Activated CD8-positive, alpha-beta memory T cell treated with anti-CD3 and anti-CD28 coated beads, Interleukin-2, amount 10 ng/mL, durations not matched to agents 7 days and 5 days (primary cell): ENCODE measurements at places on chromosomes 13 and 19. TPM values are rescaled to one million over a fixed set of nuclear protein-coding genes. Genes with fewer than 3 reads are reported as not detected.

DNA sequence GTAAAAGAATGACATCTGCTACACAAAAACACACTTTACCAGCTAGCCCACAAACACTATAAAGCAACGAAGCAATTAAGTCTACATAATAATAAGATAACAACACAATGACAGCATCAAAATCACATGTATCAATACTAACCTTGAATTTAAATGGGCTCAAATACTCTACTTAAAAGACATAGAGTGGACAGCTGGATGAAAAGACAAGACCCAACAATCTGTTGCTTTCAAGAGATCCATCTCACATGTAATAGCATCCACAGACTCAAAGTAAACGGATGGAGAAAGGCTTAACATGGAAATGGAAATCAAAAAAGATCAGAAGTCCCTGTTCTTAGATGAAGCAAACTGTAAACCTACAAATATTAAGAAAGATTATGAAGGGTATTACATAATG, 2175.9 kb downstream of the PCDH9 start:
- H3K4me3 ChIP-seq: no peak overlapping the region
- H3K36me3 ChIP-seq: no peaks in the 10 kb centered on the region
- H3K4me1 ChIP-seq: no peaks in the 10 kb centered on the region

DNA sequence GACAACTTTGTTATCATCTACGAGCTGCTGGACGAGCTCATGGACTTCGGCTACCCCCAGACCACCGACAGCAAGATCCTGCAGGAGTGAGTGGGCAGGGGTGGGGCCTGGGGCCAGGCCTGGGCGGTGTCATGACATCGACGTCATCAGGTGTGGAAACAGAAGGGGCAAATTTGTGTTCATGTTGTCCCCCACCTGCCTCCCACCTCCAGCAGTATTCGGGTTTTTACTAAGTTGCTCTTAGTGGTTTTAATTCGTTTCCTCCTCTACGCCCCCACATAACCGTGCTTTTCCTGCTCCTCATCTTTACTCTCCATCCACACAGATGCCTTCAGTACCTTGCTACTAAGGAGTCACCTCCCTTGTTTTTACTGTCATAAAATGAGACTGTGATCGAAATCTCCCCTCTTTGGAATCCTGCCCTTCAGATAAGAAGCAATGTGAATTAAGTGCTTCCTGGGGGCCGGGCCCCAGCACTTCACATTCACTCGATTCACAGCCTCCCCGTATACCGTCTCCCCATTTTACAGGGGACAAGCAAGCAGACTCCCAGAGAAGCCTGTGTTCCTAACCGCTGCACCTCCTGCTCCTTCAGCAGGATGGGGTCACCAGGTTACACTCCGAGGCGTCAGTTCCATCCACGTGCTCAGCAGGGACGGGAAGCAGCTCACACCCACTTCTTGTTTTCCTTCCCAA, 10.5 kb downstream of the AP1M1 start:
- peak overlapping the region; percentile 6 for H3K27ac ChIP-seq
- H3K36me3 ChIP-seq: peaks cover 62% of the 10 kb centered on the region

- H3K27me3 ChIP-seq: no peaks in the 10 kb centered on the region
- no peak overlapping the region for H3K27ac ChIP-seq
- DNase-seq: no peak
- no peaks in the 10 kb centered on the region for H3K4me1 ChIP-seq
- H3K36me3 ChIP-seq: no peaks in the 10 kb centered on the region
Measured at GRCh38 chr13:103067751-103068555, 1.7 kb upstream of the SLC10A2 start.

GRCh38 chr13:70884196-70884595, 775.9 kb upstream of the KLHL1 start:
- no peaks in the 10 kb centered on the region for H3K27me3 ChIP-seq
- no peak overlapping the region for H3K4me3 ChIP-seq
- H3K4me1 ChIP-seq: no peaks in the 10 kb centered on the region

DNA sequence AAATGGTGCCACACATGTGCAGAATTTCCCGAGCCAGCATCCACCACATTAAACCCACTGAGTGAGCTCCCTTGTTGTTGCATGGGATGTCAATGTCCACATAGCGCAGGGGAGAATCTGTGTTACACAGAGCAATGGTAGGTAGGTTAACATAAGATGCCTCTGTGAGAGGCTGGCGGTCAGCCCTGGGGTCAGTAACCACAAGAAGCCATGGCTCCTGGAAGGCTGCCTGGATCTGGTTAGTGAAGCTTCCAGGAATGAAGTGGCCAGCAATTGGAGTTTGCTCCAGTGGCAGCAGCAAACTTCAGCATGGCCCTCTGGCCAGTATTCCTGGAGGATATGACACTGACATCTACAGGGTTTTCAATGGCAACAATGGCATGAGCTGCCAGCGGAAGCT, 37.0 kb upstream of the PCDH9 start:
- DNase-seq: no peak
- H3K4me1 ChIP-seq: no peaks in the 10 kb centered on the region
- no peak overlapping the region for H3K4me3 ChIP-seq
- no peaks in the 10 kb centered on the region for H3K27me3 ChIP-seq
- H3K27ac ChIP-seq: no peak overlapping the region
- H3K36me3 ChIP-seq: no peaks in the 10 kb centered on the region

DNA sequence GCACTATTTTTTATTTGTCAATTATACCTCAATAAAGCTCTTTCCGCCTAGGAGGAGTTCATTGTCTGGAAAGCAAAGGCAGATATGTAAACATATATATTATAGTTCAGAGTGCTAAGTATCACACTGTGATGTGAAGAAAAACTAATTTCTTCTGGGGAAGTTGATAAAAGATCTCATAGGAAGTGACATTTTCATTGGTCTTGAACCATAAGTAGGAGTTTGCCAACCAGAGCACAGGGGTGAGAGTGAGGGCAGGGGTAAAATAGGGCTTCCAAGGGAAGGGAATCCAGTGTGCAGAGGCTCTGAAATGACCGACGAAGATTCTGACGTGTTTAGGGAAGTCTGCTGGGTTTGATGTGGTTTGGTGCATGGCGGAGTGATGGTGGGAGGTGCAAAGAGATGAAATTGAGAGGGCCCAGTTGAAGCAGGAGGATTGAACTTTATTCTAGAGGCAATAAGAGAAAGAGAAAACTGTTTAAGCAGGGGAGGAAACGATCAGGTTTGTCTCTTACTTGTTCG, 780 bp upstream of the GTF2F2 start:
- H3K36me3 ChIP-seq: peaks cover 2% of the 10 kb centered on the region
- H3K27ac ChIP-seq: no peak overlapping the region
- no peaks in the 10 kb centered on the region for H3K27me3 ChIP-seq
- peak; percentile 66 for DNase-seq
- peaks cover 7% of the 10 kb centered on the region for H3K4me1 ChIP-seq

DNA sequence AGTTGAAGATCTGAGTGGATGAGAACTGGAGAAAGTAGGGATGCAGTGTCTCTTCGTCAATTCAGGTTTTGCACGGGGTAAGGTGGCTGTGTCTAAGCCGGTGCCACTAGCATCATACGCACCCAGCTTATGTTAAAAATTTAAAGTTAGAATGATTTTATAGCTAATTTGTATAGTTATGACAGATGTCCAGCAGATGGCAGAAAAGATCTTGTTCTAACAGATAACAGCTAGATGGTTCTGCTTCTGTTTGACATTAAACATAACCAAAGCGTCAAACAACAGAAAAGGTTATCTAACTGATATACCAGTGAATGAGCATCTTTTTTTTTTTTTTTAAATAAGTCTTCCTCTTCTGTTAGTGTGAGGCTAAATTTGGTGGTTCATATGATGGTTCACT, 18.8 kb upstream of the EDDM13 start:
- H3K4me3 ChIP-seq: no peak overlapping the region
- H3K36me3 ChIP-seq: no peaks in the 10 kb centered on the region
- no peaks in the 10 kb centered on the region for H3K4me1 ChIP-seq

- no peaks in the 10 kb centered on the region for H3K4me1 ChIP-seq
- no peaks in the 10 kb centered on the region for H3K36me3 ChIP-seq
- H3K27ac ChIP-seq: no peak overlapping the region
- no peak for DNase-seq
- no peaks in the 10 kb centered on the region for H3K27me3 ChIP-seq
Measured at GRCh38 chr13:64553411-64554129, 2676.6 kb downstream of the PCDH9 start.

DNA sequence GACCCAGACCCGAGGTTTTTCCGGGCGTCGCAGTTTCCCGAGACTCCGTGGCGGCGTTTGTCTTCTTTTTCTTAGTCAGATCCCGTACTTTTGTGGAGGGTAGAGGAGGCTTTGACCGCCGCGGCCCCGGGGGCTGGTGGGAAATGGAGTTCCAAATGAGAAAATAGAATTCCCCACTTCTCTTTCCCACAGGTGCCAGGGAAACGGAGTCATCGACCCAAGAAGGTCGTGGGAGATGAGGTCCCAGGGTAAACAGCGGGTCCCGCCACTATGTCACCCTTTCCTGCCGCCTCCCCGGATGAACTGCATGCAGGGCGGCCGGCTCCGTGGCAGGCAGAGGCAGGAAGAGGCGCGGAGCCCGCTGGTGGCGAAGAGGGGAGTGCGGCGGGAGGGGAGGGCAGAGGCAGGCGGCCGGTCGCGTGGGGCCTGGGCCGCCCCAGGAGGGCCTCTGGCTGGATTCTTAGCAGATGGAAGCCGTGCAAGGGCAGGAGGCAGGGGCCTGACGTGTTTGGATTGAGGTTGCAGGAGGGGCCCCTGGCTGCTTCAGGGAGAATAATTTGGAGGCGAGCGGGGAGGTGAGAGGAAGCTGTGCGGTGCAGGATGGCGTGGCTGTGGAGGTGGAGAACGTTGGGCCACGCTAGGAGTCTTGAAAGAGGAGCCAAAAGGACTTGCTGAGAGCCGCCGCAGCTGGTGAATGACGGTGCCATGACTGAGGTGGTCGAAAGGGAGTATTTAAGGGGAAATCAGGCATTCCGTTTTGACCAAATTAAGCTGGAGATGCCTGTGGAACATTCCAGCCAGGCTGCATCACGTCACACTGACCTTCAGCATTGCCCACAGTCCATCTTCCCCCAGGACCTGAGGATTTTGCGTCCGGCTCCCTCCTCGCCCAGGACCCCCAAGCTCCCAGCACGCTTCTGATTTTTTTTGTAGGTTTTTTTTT, 11.7 kb downstream of the CYTH2 start:
- H3K4me3 ChIP-seq: peak overlapping the region; percentile 64
- peak; percentile 77 for DNase-seq
- H3K27ac ChIP-seq: peak overlapping the region; percentile 78

GRCh38 chr19:7833225-7834099, 3.4 kb downstream of the EVI5L start:
- no peaks in the 10 kb centered on the region for H3K36me3 ChIP-seq
- H3K27ac ChIP-seq: no peak overlapping the region
- peaks cover 13% of the 10 kb centered on the region for H3K4me1 ChIP-seq

DNA sequence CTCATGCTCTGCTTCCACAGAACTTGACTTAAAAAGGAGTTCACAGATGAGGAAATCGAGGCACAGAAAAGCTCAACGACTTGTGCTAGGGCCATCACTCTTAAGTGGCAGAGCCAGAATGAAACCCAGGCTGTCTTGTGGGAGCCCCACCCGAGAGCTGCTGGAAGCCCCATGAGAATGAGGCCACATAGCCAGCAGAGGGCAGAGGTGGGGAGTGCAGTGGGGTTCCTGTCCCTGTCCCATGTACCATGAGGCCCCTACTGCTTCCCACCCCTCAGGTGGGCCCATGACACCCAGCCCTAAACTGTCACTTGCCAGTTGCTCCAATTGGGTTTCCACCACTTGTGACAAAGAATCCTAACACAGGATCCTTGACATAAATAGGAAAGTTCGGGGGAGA, 175.9 kb downstream of the IRS2 start:
- H3K36me3 ChIP-seq: no peaks in the 10 kb centered on the region
- H3K27me3 ChIP-seq: no peaks in the 10 kb centered on the region
- no peaks in the 10 kb centered on the region for H3K4me1 ChIP-seq
- DNase-seq: peak; percentile 41

- H3K4me3 ChIP-seq: no peak overlapping the region
- H3K27me3 ChIP-seq: peaks cover 8% of the 10 kb centered on the region
- no peaks in the 10 kb centered on the region for H3K4me1 ChIP-seq
- peak; percentile 23 for DNase-seq
- H3K27ac ChIP-seq: no peak overlapping the region
- no peaks in the 10 kb centered on the region for H3K36me3 ChIP-seq
Measured at GRCh38 chr13:110268576-110269185, 38.3 kb downstream of the COL4A1 start.

DNA sequence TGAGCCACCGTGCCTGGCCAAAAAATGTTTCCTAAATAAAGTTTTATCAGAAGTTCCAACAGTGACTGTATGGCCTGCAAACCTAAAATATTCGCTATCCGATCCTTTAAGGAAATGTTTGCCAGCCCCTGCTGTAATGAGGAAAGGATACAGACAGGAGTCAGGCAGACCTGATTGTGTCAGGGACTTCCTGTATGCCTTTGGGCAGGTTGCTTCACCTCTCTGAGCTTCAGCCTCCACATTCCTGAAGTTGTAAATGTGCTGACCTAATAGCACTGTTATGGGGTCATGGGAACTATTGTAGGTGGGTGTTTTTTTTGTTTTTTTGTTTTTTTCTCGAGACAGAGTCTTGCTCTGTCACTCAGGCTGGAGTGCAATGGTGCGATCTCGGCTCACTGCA, 6.2 kb downstream of the ABHD8 start:
- no peaks in the 10 kb centered on the region for H3K27me3 ChIP-seq
- peaks cover 11% of the 10 kb centered on the region for H3K36me3 ChIP-seq
- H3K4me1 ChIP-seq: peaks cover 9% of the 10 kb centered on the region

Gene SBK3
- total RNA-seq: not detected

- no peak overlapping the region for H3K27ac ChIP-seq
- H3K27me3 ChIP-seq: peaks cover 70% of the 10 kb centered on the region
- H3K36me3 ChIP-seq: no peaks in the 10 kb centered on the region
- DNase-seq: no peak
- H3K4me3 ChIP-seq: no peak overlapping the region
Measured at GRCh38 chr19:46125447-46125846, 959 bp upstream of the IGFL3 start.

GRCh38 chr13:105074755-105075154, 1460.7 kb downstream of the EFNB2 start:
- H3K36me3 ChIP-seq: no peaks in the 10 kb centered on the region
- DNase-seq: no peak
- H3K4me1 ChIP-seq: no peaks in the 10 kb centered on the region
- no peak overlapping the region for H3K4me3 ChIP-seq
- H3K27ac ChIP-seq: no peak overlapping the region

DNA sequence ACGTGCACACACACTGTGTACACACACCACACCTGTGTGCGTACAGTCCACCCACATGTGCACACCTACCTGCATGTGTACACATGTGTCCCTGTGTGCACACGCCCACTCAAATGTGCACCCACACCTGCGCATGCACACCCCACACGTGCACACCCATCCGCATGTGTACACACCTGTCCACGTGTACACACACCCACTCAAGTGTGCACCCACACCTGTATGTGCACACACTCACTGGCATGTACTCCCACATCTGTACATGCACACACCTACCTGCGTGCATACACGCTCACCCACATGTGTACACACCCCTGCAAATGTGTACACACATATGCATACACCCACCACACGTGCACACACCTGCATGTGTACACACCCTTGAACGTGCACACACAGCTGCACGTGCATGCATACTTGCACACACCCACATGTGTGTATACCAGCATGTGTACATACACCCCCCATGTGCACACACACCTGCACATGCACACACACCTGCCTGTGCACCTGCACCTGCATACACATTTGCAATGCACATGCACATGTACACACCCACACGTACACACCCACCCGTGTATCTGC, 10.6 kb downstream of the PKN1 start:
- H3K4me1 ChIP-seq: peaks cover 30% of the 10 kb centered on the region
- no peak overlapping the region for H3K4me3 ChIP-seq
- no peak for DNase-seq
- H3K36me3 ChIP-seq: peaks cover 50% of the 10 kb centered on the region
- H3K27ac ChIP-seq: no peak overlapping the region

Gene FUT6
- total RNA-seq: not detected

- no peaks in the 10 kb centered on the region for H3K27me3 ChIP-seq
- no peak overlapping the region for H3K27ac ChIP-seq
- H3K4me3 ChIP-seq: no peak overlapping the region
- no peaks in the 10 kb centered on the region for H3K36me3 ChIP-seq
- H3K4me1 ChIP-seq: no peaks in the 10 kb centered on the region
Measured at GRCh38 chr13:68234274-68234673, 1004.1 kb upstream of the PCDH9 start.

Gene KLC3
- not detected for total RNA-seq
